ENCODE measurements at places on chromosomes 16 and 17.

DNA sequence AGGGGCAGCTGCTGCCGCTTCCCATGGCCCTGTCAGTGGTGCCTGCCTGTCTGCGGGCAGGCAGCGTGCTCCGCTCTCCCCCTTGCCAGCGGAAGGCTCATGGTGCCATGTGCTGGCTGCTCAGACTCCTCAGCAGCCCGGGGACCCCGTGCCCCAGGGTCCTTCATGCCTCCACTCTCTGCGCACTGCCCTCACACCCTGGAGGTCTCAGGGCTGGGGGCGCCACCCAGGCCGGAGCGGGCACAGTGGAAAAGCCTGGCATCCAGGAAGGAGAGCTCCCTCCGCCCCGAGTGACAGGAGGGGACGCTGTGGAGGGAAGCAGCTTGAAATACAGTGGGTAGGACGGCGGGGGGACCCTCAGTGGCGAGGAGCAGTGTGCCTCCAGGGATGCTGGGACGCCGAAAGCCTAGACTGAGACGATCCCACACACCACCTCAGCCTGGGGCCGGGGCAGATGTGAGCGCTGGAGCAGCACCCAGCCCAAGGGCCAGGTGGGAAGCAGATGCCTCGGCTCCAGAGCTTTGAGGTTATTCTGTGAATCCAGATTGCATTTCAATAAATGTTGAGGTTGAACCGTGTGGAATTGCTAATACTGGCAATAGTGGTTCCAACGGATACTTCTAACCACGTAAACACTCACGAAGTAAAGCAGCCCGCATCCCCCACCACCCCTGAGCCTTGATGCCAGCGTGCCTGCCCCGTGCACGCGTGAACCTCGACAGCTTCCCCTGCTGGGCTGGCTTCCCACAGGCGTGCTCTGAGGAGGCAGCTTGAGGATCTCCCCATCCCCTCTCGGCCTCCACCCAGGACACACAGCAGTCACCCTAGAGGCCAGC lies 6.5 kb downstream of the TMEM204 start:
- no peak for DNase-seq

DNA sequence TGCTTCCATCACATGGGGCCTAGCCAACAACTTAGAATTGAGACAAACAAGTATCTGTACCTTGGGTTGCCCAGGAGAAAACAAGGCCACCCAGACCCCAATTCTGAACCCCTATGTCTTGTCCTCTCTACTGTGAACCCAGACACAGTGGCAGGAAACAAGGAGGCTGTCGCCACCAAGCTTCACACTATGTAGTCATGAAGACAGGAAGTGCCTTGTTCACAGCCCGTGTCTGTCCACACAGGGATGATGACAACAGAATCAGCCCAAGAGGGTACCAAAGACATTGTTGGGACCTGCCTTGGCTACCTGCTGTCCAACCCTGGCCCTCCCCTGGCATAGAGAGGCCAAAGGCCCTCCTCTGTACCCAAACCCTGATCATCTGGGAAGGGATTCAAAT lies 84.8 kb downstream of the CDYL2 start:
- DNase-seq: no peak

- no peak for DNase-seq
Observed at GRCh38 chr16:56610017-56610608, 1.7 kb downstream of the MT2A start.

GRCh38 chr16:28290859-28291254 lies 1.5 kb upstream of the SBK1 start:
- DNase-seq: no peak

DNA sequence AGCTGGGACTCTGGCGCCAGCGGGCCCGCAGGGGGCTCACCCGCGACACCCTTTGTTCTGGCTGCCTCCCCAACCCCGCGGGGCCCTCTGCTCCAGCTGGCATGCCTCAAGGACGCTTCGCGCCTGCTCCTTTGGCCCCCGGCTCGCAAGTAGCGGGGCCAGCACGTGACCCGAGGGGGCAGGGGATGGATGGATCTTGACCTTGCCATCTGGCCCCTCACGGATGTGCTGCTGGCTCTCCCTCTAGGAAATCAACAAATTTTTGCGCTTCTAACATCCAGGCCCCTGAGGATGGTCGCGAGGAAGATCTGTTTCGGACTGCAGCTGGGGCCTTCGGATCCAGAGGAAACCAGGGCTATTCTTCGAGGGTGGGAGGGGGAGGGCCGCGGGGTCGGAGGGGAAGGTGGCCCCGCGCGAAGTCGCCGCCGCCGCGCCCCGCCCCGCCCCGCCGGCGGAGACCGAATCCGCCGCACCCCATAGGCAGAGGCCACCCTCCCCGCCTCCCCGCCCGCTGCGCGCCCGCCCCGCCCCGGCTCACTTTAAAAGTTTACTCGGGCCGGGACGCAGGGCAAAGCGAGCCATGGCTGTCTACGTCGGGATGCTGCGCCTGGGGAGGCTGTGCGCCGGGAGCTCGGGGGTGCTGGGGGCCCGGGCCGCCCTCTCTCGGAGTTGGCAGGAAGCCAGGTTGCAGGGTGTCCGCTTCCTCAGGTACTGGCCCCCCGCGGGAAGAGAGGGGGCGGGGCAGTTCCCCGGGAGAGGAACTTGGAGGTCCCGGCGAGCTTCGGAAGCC lies at the start of gene ACSF2:
TSS of gene ACSF2 (plus strand) at position 537 of the 790 bp plus-strand sequence. CDS start at position 581, 44 bp downstream.
- DNase-seq: peak; percentile 47

GRCh38 chr17:39735882-39736281 lies 1.9 kb upstream of the GRB7 start:
- no peak for DNase-seq

DNA sequence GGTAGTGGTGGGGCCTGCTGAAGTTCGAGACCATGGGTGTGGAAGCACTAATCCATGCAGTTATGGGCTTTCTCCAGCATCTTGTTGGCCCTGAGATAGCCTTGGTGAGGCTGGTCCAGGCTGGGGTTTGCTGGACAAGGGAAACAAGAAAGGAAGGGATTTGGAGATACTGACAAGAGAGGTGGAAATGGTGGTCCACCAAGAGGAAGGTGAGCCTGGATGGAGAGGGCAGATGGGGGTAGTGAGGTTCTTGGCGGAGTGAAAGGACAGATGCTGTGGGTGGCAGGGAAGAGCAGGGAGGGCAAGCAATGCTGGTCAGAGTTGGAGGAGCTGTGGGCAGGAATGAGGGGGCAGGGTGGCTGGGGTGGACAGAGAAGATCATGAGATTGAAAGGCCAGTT lies 5.5 kb upstream of the SMPD3 start:
- DNase-seq: no peak

DNA sequence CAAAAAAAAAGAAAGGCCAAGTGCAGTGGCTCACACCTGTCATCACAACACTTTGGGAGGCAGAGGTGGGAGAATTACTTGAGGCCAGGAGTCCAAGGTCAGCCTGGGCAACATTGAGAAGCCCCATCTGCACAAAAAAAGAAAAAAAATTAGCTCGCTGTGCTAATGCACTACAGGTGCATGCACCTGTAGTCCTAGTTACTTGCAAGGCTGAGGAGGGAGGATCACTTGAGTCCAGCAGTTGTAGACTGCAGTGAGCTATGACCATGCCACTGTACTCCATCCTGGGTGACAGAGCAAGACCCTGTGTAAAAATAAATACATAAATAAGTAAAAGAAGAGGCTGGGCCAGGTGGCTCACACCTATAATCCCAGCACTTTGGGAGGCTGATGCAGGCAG lies 39.7 kb downstream of the DCAKD start:
- no peak for DNase-seq

GRCh38 chr16:80104401-80104800 lies 436.4 kb upstream of the DYNLRB2 start:
- no peak for DNase-seq

Measured in cerebellum (tissue), 4 donors.